Stimulated activated CD4-positive, alpha-beta T cell treated with anti-CD3 and anti-CD28 coated beads, Interleukin-1b, Interleukin-23, amount 100 ng/mL, for 4 hours (primary cell): ENCODE measurements at places on chromosomes 7 and 10.

- DNase-seq = no peak
Observed at GRCh38 chr10:1410032-1410431, 327.3 kb downstream of the ADARB2 start.

DNA sequence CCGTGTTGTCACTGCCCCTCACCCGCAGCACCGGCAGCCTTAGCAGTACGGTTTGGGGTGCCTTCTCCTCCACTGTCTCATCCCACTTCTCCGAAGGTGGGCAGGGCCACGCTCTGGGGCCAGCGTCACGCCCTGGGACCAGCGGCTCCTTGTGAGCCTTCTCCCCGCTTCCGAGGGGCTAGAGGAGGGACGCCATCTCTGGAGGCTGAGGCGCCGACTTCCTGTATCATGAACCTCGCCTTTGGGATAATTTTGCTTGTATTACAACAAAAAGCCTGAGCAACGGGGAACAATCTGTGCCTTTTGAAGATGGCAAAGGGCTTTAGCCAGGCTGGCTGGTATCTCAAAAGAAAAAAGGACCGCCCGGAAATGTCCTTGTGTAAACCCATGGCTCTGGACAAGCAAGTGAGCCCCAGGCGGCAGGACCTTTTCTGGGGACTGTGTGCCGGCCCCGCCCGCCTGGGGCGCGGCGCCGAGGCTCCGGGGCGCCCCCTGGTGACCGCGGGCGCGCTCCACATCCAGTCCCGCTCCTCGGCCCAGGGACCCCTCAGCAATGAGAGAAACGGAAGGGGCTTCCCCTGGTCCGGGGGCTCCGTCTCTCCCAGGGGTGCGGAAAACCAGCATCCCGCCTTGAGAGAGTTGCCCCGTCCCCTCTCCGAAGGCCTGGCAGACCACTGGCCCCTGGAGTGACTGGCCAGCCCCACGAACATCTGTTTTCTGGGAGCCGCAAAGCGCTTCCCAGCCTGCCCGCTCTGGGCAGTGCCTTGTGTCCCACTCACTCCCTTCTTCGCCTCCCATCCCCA lies 3.8 kb downstream of the DEPP1 start:
- DNase-seq = peak; percentile 61

DNA sequence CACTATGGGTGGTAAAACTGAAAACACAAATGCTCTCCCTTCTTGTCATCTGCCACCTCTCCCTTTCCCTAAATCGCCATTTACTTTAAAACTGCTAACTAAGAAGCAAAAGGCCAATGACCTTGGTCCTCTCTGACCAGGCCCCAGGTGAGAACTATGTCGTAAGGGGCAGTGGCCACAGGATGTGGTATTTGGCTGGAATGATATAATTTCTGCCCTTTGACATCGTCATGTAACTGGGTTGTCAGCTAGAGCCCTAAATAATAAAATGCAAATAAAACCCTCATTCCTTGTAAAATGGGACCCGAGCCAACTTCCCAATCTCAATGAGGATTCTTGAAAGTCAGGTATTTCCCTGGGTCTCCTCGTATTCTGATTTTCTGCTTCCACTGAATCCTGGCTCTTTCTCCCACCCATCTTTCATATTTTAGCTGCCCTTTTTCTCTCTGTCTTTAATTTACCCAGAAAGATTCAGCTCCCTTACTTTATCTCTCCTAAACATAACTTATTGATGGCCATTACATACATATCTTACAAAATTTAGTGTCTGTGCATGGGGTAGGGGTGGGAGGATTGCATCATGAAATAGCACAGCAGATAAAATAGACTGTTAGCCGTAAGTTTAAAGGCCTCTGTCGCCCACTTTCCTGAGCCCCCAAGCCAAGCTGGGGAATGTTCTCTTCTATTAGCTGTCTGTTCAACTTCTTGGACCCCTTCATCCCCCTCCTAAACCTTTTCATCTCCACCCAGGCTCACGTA lies 3.2 kb upstream of the EEPD1 start:
- DNase-seq = no peak

GRCh38 chr7:96361116-96361857 lies 39.4 kb upstream of the SLC25A13 start:
- DNase-seq = no peak

- DNase-seq = no peak
Observed at GRCh38 chr7:88357781-88358525, 51.3 kb upstream of the STEAP4 start.

GRCh38 chr7:40698214-40698920 lies 563.6 kb downstream of the SUGCT start:
- DNase-seq = no peak

- no peak for DNase-seq
Observed at GRCh38 chr10:116278846-116279245, 5.8 kb upstream of the GFRA1 start.

DNA sequence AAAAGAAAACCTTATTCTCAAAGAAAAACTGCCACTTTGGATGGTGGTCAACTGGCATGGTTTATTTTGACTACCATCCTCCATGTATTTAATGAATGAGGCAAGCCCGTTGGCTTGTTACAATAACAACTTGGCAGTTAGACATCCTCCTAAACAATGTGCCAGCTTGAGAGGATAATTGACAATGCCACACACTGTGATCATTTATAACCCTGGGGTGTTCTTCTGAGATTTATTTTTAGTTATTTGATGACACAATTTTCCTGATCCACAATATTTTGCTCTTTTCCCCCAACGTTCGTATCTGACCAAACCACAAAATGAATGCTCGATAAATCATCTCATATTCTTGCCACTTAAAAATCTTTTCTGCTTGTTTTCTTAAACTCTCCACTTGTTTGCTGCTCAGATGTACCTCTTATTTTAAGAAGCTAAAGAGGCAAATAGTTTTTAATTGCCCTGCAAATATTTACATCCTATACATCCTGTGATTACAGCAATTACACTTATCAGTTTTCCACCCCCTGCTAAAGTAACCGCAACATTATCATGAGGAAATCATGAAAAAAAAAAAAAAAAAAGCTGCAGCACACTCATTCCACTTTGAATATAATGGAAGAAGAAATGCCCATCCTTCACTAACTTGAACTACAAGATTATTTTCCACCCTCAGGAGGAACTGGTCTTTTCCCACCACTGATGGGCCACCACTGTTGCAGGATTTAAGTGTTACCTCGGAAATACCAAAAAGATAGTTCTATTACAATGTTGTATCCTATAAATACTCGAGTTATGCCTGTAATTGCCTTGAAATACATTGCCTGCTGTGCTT lies 119.9 kb downstream of the MBL2 start:
- no peak for DNase-seq

DNA sequence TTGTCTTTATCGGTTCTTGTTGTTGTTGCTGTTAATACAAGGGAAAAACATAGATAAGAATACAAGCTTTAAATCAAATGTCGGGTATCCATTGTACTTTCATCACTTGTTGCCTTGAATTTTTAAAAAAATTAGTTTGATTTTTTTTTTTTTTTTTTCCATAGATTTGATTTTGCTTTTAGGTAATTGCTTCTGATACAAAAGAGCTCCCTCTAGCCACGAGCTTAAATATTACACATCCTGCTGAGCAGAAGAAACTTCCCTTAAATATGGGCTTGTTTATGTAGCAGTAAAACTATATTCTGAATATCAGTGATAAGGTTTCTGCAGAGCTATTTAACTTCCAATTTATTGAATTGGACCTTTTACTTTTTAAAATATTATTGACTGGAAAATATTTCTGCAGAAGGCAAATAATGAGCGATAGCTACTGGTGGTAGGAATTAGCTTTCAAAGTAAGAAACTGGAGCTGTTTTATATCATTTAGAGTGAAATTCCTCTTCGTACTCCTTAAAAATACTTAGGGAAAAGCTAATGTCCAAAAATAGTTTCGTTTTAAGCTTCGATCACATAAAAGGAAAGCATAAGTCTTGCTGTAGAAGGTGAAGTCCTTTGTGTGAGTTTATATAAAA lies 216.9 kb downstream of the POLR1F start:
- no peak for DNase-seq

GRCh38 chr10:116766241-116766827 lies 24.0 kb upstream of the HSPA12A start:
- no peak for DNase-seq

GRCh38 chr10:50629495-50630122 lies 5.9 kb upstream of the SGMS1 start:
- no peak for DNase-seq
